ENCODE measurements at places on chromosomes 16 and 17.

GRCh38 chr17:63837480-63837879 lies 5.0 kb downstream of the SMARCD2 start:
- no peak for DNase-seq

- no peak for DNase-seq
Measured at GRCh38 chr17:63983320-63983719, 10.6 kb upstream of the SCN4A start.

DNA sequence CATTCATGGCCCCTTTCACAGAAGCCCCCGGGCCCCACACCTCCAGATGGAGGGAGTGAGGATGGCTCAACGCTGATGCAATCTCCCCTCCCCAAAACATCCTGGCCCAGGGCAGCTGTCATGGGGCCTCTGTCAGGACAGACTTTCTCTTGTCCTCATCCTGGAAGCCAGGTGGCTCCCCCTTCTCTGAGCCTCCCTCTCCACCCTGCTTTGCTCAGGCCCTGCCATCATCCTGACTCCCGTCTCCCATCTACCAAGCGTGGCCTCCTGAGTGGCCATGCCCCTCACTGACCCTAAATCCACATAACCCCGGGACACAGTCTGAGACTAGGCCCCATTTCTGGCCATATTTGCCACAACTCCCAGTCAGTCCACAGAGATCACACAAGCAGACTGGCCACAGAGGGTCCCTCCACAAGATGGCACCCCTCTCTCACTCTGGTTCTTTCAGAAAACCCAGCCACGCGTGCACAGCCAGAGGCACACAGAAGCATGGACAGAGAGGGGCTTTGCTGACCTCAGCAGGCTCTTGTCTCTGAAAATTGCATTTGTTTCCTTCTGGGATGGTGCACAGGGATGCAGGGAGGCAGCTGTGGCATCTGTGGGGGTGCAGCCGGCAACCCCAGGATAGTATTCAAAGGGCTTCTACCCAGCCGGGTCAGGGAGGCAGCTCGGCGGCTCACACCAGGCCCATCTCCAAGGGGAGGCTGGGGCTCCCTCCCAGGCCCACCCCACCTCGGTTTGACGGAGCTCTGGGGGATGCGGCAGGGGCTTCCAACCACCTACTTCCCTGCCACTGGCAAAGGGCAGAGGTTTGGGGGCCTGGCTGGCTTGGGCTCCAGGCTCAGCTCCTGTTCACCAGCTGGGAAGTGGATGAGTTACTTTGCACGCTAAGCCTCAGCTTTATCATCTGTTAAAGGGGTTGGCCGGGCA lies 16.9 kb downstream of the DOC2B start:
- DNase-seq = peak; percentile 33

DNA sequence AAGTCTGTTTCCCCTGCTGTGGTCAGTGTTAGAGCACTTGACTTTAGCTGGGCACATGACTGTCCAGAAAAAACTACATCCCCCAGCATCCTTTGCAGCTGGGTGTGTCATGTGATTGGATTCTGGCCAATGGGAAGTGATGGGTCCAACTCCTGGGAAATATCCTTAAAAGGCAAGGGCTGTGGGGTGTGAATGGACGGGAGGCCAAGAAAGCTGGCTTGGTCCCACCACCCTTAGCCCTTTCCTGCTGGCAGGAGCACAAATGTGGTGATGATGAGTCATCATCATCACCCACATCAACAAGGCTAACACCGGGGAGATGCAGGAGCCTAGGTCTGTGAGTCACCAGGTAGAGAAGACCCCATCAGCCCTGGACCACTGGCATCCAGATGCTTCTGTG lies 341.7 kb downstream of the C16orf95 start:
- peak; percentile 93 for DNase-seq

GRCh38 chr16:12078405-12079280 lies 102.1 kb downstream of the SNX29 start:
- no peak for DNase-seq

- DNase-seq = no peak
Measured at GRCh38 chr16:50473356-50473945, 74.7 kb upstream of the NKD1 start.

DNA sequence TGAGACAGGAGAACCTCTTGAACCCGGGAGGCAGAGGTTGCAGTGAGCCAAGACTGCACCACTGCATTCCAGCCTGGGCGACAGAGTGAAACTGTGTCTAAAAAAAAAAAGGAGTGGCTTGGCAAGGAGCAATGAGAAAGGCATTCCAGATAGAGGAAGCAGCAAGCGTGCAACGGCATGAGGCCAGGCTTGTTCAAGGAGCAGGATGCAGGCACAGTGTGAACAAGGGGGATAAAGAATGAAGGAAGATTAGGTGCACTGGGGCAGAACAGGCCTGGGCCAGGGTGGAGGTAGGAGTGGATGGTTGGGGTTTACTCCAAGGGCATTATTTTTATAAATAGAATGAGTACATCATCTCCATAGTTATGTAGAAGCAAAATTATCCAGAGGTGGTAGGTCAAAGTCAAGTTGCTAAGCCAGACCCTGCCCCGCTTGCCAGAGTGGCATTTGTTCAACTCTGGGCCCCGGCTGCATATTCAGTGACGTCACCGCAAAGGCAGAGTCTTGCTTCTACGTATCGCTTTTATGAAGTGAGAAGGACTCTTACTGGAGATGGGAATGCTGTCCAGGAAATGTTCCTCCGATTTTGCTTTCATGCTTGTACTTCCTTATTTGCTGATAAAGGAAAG lies 100.2 kb downstream of the KATNIP start:
- peak; percentile 4 for DNase-seq

- DNase-seq = no peak
Measured at GRCh38 chr16:17747081-17747756, 276.5 kb upstream of the XYLT1 start.

GRCh38 chr16:48955837-48956236 lies 325.8 kb downstream of the CBLN1 start:
- no peak for DNase-seq

DNA sequence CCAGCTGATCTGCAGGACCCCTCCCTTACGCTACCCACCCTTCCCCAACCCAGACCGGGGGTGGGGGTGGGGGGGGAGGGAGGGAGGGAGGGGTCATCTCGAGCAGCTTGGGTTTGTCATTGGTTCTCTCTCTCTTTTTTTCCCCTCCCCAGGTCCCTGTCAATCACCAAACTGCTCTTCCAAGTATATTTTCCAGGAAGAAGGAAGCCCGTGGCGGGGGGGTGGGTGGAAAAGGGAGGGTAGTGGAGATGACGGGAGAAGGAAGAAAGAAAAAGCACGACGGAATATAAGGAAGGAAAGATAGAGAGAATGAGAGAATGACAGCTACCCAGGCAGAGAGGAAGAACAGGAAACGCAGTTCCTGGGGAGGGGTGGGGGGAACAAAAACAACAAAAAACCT lies 17.9 kb downstream of the SALL1 start:
- no peak for DNase-seq

GRCh38 chr16:49588026-49588425 lies 214.4 kb downstream of the C16orf78 start:
- DNase-seq = no peak

GRCh38 chr17:73840829-73841228 lies 196.6 kb upstream of the SDK2 start:
- DNase-seq = no peak

All from fibroblast of the aortic adventitia (primary cell).